ENCODE measurements at places on chromosomes 5 and 9.

DNA sequence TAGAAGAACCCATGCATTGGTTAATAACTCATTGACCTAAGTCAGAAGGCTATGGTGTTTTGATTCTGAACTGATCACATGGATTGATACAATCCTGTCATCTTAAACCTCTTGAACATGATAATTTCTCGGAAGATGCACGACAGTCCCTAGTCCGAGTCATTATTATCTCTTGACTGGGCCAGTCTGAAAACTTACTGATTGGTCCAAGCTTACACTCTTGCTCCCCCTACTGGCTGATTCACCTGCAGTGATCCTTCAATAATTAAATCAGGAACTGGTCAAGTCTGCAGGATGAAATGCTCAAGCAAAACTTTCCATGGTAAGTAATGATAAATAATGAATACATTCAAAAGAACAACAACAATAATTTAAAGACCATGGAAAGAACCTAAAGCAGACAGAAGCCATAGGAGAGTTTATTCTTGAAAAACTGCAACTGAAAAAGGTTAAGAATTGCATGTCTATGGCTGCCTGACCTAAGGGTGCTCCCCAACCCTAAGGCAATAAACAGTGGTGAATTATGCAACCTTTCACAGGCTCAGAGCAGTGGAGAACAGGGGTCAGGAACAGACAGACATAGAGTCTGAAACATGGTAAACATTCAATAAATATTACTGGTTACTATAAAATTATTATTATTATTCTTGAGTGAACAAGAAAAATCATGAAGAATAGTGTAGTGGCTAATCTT is 79.3 kb downstream of the BRINP1 start:
- DNase-seq = peak; percentile 71

- no peak for DNase-seq
Measured at GRCh38 chr5:174542471-174542870, 181.9 kb upstream of the MSX2 start.

DNA sequence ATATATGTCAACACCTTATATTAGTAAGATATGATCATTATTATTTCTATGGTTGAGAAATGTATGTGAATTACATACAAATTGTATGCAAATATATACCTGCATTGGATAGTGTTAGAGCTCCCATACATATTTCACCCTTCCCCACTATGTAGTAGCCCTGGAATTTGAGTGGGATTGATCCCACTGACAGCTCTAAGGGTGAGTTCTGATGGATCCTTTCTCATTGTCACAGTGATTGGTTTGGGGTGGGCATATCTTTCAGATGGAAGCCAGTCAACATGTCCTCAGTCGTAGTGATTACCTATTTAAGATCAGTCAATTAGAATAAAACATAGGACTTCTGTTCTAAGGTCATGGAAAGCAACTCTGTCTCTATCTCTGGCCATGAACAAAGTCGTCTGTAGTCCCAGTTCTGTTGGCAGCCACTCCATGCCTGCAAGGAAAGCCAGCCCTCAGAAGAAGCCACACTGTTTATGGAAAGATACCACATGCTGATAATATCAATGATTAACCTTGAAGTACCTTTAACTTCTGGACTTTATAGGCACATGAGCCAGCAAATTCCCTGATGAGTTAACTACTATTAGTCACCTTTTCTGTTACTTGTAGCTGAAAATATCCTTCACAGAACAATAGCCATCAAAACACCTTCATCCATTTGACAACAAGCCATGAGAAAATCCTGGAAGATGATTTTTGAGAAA is 5.1 kb upstream of the CCDC192 start:
- DNase-seq = no peak

DNA sequence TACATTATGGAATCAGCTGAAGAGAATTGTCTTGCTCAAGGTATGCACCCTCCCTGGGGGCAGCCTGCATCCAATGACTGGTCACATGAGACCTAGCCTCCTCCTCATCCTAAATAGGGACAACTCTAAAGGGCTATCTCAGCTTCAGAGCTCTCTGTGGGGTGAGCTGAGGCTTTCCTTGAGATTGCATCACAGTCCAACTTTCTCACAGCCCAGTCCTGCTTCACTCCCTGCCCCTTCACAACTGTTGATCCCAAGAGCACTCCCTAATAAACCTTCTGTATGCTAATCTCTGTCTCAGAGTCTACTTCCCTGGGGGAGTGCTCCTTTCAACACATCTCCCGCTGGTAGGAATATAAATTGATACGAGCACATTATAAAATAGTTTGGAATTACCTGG is 44.1 kb upstream of the ERBIN start:
- DNase-seq = no peak

Measured in muscle of leg (tissue), 16 donors.